ENCODE measurements at places on chromosomes 4 and X.

- no peak for DNase-seq
Measured at GRCh38 chr4:93066749-93067148, 761.8 kb upstream of the ATOH1 start.

DNA sequence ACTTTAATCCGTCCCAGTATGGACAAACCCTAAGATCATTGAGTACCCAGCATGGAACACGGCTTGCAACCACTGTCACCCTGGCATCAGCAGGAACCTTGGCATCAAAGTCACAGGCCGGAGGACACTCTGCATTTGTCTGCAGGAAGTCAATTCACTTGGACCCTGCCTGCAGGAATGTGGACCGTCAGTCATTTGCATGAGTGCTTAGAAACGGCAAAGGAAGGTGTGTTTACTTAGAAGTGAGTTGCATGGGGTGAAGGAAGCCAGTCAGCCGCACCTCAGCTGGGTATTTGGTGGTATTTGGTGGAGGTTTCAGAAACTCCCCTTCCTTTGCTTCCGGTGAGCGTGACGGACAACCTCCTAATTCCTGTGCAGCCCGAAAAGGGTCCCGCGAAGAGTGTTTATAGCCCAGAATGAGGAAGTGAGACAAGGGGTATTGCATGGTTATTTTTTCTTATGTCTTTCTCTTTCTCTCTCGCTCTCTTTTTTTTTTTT, 15.5 kb downstream of the P2RY8 start:
- no peak for DNase-seq

DNA sequence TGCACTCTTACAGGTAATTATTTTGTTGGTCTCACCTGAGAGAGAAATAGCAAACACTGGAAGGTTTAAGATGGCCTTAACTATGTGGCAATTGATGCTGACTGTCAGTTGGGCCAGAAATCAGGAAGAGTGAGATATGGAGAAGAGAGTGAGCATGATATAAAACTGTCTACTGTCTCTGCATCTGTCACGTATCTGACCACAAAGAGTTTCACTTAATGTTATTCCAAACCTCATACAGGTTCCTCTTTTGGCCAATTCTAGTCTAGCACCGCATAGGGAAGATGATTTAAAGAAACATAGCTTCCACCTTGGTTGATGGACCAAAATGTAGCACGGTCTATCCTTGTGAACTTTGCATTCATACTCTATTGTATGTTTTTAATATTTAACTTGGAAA, 381.0 kb upstream of the BOD1L1 start:
- no peak for DNase-seq

GRCh38 chr4:2370597-2371320, 47.7 kb downstream of the ZFYVE28 start:
- DNase-seq = no peak

- no peak for DNase-seq
Measured at GRCh38 chr4:100042235-100042634, 92.2 kb upstream of the H2AZ1 start.
